ENCODE measurements at places on chromosomes 1 and 21.

DNA sequence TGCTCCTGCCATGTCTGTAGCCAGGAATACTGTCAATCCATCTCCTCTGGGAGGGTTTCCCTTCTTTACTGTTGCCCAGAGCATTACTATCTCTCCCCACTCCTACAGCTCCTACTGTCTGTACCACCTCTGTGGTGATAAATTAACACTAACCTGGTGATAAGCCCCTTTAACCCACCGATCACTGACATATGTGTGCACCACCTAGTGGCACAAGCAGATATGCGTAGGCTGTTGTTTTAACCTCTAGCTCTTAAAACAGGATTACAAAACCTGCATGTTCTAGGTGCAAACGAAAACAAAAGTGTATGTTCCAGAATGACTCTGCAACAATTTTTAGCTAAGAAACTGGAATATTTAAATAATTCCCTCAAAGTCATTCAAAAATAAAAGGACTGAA is 93.9 kb upstream of the BEND5 start:
- no peak for DNase-seq

GRCh38 chr1:215923129-215923824 is 356.2 kb downstream of the KCTD3 start:
- no peak for DNase-seq

- no peak for DNase-seq
Observed at GRCh38 chr21:16367079-16367478, 637.3 kb downstream of the USP25 start.

DNA sequence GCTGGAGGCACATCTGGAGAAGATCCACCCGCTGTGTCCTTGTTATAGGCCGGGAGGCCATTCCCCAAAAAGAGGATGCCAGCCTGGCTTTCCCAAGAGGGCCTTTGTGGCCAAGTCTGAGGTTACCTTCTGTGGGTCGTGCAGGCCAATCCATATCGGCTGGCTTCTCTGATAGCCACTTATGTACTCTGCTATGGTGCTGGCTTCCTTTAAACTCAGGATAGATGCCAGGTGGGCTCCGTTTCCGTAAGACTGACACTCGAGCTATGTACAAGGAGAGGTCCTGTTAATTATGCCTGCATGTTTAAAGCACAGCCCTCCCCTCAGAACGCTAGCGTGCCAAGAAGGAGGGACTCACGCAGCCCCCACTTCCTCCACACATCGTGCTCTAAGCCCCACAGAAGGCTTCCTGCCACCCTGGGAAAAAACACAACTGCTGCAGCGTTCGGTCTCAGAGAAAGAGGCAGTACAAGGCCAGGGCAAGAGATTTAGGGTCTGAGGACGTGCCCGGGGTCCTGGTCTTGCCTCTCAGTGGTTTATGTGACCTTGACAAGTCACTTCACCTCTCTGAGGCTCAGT is 11.6 kb downstream of the REG4 start:
- DNase-seq = no peak

DNA sequence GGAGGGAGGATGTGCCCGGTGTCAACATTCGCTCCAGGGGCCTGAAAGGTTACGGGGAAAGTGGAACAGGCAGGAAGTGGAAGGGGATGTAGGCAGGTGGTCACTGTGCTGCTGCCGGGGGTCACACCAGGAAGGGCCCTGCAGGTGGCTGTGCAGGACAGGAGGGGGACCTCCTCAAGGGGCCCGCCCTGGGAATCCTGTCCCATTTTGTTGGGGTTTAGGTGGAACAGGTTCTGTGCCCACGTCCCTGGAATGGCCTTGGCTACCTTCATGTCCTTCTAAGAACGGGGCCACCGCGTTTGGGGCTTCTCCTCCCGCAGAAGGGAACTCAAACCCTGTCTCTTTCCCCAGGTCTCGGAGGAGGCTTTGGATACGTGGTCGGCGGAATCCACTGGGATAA is 11.9 kb downstream of the SLC45A1 start:
- no peak for DNase-seq
